Activated CD8-positive, alpha-beta memory T cell treated with anti-CD3 and anti-CD28 coated beads for 48 hours (primary cell): ENCODE measurements at places on chromosomes 5 and 9.
A peak's percentile ranks its signal among the peaks of the same experiment; 100 is the strongest.

GRCh38 chr9:117938086-117938485, 233.9 kb downstream of the TLR4 start:
- DNase-seq, result no peak

DNA sequence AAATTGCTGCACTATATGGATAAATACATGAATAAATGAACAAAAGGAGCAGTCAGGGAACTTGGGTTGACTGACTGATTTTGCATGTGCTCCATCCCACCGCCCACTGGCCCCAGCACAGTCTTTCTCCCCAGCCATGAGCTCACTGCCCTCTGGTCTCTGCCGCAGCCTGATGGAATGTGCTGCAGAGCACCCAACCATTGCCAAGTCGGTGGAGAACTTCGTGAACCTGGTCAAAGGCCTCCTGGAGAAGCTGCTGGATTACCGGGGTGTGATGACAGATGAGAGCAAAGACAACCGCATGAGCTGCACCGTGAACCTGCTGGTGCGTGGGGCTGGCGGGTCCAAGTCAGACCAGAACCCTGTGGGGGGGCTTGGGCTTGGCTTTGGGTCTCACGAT, 53.9 kb upstream of the INSYN2B start:
- no peak for DNase-seq

- DNase-seq, result no peak
Observed at GRCh38 chr5:59840200-59840601, 53.3 kb downstream of the PDE4D start.

- no peak for DNase-seq
Observed at GRCh38 chr9:13857521-13857920, 456.4 kb downstream of the NFIB start.

- DNase-seq, result no peak
Observed at GRCh38 chr9:77097335-77097734, 77.9 kb downstream of the FOXB2 start.

DNA sequence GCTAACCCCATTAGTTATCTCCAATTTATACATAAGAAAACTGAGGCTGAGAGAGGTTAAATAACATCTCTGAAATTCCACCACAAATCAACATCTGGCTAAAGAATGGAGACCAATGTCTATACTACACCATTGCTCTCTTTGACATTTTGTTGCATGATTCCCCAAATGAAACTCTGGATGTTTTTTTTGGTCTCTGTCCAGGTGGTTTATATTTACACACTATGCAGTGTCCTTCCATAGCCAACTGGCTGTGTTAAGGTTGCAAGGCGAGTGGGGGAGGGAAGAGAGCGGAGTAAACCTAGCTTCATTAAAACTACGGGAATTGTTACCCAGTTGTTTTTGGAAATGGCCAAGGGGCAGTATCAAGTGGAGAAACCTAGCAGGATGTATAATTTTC, 67.2 kb downstream of the KIF4B start:
- no peak for DNase-seq

- no peak for DNase-seq
Observed at GRCh38 chr5:107359033-107359915, 311.5 kb downstream of the EFNA5 start.

GRCh38 chr5:148645527-148645926, 8.8 kb downstream of the HTR4 start:
- DNase-seq, result no peak

- no peak for DNase-seq
Observed at GRCh38 chr9:120214332-120214731, 365.6 kb downstream of the CDK5RAP2 start.

GRCh38 chr9:4389755-4390154, 89.9 kb upstream of the GLIS3 start:
- DNase-seq, result no peak

DNA sequence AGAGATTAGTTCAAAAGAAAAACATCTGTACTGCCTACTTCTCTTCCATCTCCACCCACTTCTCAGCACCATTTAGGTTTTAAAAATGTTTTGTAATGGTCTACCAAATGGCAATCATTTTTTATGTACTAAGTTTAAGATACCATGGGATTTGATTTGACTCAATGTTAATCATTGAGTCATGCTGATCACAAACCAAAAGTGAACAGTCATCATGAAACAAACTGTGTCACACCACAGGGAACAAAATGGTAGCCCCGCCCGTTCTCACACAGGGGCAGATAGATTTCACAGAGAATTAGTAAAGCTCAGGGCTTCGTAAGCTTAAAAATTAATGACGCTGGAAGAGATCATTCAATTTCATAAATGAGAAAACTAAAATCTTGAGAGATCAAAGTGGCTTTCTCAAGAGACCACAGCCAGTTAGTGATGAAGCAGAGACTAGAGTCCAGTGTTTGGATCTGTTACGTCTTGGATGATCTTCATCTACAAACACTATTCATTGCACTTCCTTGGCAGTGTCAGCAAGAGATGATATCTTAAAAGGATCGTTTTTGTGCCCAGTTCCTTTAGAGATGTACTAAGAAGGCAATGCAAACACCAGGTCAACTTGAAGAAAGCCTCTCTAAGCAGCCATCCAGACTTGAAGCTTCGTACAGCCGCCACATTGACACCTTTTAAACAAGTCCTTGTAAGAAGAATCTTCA, 33.9 kb upstream of the TRIO start:
- DNase-seq, result no peak

DNA sequence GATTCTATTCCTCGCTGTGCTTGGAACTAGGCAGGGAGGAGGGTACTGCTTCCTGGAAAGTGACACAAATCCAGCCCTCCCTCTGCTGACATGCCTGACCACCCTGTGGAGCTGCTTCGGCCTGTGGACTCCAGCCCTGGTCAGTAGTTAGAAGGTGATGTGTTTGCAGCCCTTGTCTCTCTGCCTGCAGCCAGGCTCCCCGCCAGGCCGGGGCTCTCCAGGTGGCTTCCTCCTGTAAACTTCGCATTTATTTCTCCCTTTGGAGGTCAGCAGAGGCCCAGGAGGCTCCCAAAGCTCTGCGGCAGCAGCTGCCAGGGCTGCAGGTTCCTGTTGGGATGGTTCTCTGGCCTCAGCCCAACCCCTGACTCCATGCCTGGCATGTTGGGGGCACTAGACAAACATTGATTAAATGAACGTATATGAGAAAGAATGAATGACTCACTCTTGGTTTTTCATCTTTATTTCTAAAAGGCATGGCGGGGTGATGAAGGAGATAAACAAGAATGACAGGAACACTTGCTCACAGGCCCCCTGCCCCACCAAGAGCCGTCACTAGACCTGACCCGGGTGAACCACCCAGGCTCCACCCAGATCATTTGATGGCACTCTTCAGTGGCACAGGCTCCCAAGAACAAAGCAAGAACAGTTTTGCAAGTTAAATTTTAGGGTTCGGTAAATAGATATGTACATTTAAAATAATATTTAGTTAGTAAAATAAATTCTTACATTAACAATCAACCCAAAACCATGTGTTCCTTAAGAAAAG, 8.4 kb upstream of the IRX2 start:
- DNase-seq, result no peak

- no peak for DNase-seq
Observed at GRCh38 chr5:176994460-176995121, 12.0 kb downstream of the UIMC1 start.

GRCh38 chr9:89458768-89459496, 39.0 kb downstream of the SEMA4D start:
- no peak for DNase-seq

GRCh38 chr5:137315534-137316345, 183.4 kb downstream of the SPOCK1 start:
- no peak for DNase-seq

DNA sequence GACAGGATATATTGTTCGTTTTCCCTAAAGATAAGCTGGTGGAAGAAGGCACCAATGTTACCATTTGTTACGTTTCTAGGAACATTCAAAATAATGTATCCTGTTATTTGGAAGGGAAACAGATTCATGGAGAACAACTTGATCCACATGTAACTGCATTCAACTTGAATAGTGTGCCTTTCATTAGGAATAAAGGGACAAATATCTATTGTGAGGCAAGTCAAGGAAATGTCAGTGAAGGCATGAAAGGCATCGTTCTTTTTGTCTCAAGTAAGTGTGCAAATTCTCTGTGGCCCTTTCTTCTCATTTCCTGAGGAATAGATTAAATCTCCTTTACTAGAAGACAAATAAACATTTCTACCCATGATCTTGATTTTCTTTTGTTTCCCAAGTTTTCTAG, 38.0 kb downstream of the OSMR start:
- no peak for DNase-seq

DNA sequence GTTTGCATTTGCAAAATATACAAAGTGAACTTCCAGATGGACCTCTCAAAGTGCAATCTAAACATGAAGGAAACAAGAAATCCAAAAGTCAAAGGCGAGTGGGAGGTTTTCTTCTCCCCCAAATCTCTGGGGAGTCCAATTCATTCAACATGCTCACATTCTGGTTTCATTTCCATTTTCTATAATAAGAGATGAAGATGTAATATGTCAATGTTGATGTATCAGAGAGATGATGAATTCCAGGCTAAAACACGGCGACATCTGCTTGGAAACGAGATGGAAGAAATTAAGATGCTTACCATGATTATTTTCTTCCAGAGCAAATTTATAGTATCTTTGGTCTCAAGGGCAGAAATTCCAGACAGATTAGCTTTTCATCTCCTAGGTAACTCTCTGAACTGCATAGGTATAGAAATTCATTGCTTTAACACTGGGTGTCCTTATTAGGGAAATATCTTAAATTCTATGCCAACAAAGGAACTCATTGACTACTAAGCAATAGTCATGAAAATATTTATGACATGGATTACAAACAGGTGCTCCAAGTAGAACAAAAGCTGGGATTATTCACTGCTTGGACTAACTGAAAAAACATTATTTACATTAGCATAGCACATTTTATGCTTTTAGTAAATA, 287.9 kb downstream of the SEC61B start:
- DNase-seq, result no peak

- DNase-seq, result no peak
Observed at GRCh38 chr5:14006823-14007520, 62.5 kb upstream of the DNAH5 start.

DNA sequence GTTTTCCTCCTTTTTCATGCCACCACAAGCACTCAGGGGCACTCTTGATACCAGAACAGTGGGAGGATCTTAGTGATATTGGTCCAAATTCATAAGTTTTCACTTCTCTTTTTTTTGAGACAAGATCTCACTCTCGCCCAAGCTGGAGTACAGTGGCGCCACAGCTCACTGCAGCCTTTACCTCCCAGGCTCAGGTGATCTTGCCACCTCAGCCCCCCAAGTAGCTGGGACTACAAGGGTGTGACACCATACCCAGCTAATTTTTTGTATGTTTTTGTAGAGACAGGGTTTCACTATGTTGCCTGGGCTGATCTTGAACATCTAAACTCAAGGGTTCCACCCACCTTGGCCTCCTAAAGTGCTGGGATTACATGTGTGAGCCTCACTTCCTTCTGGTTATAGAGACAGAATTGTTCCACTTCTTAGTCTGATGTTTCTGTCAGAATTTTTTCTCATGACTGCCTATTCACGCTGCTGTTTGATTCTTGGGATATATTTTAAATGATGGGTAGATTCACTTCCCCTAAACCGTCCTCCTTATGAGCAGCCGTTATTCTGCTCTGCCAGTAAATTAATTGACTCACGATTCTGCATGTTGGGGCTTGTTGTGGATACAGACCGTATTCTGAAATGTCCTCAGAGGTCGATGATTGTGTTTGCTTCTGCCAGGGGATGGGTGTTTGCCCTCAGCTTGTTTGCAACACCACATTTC, 30.8 kb downstream of the MTAP start:
- no peak for DNase-seq

- no peak for DNase-seq
Observed at GRCh38 chr5:78719504-78720219, 71.1 kb upstream of the LHFPL2 start.

DNA sequence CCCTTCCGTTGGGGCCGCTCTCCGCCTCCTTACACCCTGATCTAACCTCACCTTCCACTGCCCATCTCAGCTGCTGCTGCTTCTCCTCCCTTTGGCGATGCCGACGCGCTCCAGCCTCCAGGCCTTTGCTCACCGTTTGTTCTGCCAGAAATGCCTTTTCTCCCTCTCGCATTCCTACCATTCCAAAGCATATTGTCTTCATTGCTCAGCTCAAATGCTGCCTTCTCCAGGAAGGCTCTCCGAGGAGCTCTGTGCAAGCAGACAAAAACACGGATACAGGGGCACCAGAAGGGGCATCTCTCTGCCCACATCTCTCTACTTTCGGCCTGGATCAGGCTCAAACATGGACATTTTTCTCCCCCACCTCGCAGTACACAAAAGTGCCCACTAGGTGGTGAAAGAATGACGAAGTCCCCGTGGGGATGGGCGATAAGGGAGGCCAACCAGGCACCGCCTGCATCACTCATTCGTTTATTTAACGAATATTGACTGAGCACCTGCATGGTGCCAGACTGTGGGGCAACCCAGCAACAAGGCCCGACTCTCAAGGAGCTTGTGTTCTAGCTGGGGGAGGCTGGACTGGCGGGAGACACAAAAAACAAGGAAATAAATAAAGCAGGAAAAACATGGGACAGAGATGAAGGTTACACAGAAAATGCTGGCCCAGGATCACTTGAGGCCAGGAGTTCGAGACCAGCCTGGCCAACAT, 7.3 kb upstream of the GRHPR start:
- peak; percentile 48 for DNase-seq
